ENCODE measurements at places on chromosomes 5 and 9.

- no peak for DNase-seq
Measured at GRCh38 chr9:80292231-80292630, 720.5 kb downstream of the TLE4 start.

DNA sequence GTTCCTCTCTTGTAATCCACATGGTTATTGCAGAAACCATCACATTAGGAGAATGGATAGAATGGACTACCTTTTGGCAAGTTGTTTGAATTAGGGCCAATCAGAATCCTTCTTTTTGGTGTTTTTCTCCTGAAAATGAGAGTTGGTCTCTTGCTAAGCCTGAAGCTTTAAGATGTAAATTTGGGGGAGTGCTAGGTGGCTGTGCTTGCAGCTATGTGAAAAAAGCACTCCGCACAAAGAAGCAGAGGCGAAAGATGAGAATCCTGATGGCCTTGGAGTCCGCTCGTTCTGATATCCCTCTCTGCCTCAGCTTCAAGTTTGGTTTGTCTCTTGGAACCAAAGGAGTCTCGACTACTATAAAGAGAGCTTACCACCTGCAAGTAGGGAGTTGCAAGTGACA is 63.6 kb downstream of the INIP start:
- no peak for DNase-seq

DNA sequence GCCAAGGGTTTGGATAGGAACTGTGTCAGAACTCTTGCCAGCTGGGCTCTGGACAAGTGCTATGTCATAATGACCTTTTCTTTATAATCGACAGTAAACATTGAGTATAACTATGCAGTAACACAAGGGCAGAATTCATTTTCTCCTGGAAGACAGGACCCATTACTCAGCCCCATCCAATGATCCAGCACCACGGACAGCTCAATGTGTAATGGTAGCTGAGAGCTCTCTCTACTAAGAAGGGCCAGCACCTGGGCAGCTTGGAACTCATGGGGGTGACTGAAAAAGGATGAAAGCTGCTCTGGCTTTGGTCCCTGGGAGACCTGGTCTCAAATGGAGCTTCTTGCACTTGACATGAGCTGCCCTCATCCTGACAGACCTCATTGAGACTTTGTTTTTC is 347.8 kb downstream of the TRIM32 start:
- DNase-seq: no peak

GRCh38 chr5:21774801-21775200 is 1078.3 kb downstream of the CDH12 start:
- no peak for DNase-seq

- no peak for DNase-seq
Measured at GRCh38 chr9:27514551-27514950, 9.5 kb upstream of the IFNK start.

GRCh38 chr5:116308391-116308790 is 223.6 kb downstream of the COMMD10 start:
- DNase-seq: no peak

GRCh38 chr5:154193283-154193682 is 2.8 kb downstream of the GALNT10 start:
- no peak for DNase-seq

- DNase-seq: no peak
Measured at GRCh38 chr5:57007344-57007743, 55.4 kb upstream of the MIER3 start.

DNA sequence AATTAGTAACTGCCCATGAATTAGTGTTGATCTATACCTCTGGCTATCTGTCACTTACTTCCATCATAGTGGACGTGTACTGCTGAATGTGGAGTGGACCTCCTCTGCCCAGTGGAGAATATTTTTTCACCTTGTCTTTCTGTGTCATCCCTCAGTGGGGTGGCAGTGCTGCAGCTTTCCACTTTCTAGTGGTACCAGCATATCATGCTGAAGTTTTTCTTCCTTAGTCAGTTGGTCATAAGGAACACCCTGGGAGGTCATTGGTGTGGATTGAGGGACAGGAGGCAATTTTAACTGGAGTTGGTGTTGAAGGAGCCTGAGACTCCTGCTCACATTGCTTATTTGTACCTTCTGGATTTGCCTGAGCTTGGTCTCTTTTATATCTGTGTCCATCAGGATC is 151.7 kb upstream of the ANKH start:
- no peak for DNase-seq

GRCh38 chr9:81999806-82000205 is 11.2 kb downstream of the SPATA31D1 start:
- DNase-seq: no peak

DNA sequence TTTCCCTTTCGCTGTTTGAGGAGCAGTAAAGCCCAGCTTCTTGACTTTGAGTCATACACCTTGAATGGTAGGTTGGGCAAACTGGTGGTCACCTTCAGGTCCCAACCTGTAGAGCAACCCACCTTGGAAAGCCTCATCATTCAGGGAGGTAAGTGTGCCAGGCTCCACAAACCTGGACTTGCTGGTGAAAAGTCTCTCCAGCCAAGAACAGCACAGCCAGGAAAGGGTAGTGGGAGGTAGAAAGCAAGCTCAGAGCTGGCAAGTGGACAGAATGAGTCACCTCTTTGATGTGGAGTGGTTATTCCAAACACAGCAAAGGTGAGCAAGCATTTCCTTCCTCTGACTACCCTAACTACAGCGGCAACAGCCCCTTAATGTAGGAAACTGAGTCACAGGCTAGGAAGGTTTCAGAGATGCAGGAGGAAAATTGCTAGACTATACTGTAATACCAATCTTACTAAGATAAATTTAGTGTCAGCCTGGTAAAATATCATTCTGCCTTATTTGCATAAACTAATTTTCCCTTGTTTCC is 117.5 kb upstream of the MTAP start:
- DNase-seq: no peak

- DNase-seq: no peak
Measured at GRCh38 chr9:26954050-26954508, 2.1 kb upstream of the IFT74 start.

DNA sequence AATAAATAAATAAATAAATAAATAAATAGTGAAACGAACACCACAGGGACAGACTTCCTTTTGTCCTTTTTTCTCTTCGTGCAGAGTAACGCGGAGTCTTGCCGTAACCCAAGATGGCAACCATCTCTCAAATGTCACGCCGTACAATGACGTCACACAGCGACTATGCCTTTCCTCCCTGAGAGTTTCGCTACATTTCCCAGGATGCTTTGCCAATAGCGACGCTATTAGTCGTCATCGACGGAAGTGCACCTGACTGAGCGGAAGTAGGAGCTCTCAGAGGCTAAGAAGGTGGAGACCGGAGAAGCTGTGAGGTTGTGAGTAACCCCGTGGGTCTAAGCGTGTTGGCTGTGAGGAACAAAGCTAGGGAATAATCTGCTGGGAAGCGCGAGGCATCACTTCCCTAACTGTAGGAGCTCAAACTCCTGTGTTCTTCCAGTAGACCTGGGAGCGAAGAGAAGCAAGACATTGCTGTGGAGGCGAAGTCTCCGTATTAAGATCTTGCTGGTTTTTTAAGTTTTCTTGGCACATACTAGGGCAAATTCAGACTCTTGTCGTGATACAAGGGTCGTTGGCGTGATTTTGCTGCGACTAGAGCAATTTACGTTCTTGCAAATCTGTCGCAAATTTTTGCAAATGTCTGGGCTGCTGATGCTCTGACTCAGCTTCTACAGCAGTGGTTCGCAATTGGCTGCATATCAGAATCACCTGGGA is at the start of gene TTC1:
TTC1 (plus strand) TSS at position 263 of the 714 bp plus-strand sequence. CDS start 1,390 bp downstream, outside the sequence.
- peak; percentile 95 for DNase-seq

DNA sequence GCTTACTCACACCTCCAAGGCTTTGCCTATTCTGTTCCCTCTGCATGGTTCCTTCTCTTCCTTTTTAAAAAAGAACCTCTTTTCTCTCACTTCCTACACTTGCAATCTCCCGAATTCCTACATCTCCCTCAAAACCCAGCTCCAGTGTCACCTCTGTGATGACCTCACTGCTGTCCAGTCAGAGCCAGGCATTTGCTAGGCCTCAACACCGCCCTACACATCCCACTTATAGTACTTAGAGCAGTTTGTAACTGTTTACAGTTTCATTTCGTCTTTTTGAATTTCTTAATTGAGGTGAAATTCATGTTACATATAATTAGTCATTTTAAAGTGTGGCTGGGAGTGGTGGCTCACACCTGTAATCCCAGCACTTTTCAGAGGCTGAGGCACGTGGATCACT is 30.8 kb downstream of the CD14 start:
- DNase-seq: no peak
